H1 (cell line): ENCODE measurements at places on chromosomes 4 and X. TPM values are rescaled to one million over a fixed set of nuclear protein-coding genes. Genes with fewer than 3 reads are reported as not detected.

- DNase-seq, result no peak
Measured at GRCh38 chrX:22958250-22958649, 41.5 kb upstream of the DDX53 start.

The TRIM75 gene
- total RNA-seq, result not detected in 2 replicates

The CXCL11 gene
- 0.33 TPM in 1 of 2 replicates, not detected in the other for total RNA-seq

The RBM46 gene
- 0.29 and 0.54 TPM in 2 replicates for total RNA-seq

DNA sequence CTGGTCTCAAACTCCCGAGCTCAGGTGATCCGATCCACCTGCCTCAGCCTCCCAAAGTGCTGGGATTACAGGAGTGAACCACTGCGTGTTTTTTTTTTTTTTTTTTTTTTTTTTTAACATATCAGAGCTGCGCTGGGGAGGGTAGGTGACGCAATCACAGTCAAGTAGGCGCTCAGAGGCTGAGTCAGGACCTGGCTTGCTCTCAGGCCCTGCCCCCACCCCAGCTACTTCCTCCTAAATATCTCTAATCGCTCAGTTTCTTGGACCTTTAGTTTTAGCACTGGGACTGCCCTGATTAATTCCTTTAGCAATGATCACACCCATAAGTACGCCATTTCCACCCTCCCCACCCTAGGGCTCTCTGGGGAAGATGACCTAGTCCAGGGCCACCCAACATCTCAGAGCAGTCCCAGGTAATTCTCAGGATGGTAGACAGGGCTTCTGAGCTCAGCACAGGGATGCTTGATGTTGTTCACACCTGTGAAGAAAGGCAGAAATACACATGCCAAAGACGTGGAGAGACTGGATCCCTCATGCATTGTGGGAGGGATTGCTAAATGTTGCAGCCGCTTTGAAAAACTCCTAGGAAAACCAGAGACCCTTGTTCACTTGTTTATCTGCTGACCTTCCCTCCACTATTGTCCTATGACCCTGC, 50.2 kb downstream of the DDX3X start:
- no peak for DNase-seq

DNA sequence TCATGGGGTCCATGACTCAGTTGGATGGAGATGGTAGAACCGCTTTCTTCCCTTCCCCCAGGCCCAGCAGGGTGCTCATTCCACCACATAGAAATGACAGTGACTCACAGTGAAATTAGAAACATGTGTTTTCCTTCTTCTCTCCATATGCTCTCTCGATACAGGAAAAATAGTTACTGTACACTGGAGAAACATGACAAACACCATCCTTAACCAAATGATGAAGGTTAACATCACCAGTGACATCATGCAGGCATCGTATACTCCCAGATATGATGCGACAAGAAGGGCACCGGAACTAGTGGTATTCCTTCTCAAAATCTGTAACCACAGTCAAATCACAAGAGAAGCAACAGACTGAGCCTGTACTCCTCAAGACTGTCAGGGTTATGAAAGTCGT, 11.7 kb upstream of the RAB40A start:
- DNase-seq, result no peak

GRCh38 chr4:52173470-52174045, 122.5 kb downstream of the SPATA18 start:
- DNase-seq, result no peak

The TMPRSS11A gene
- not detected in 2 replicates for total RNA-seq

DNA sequence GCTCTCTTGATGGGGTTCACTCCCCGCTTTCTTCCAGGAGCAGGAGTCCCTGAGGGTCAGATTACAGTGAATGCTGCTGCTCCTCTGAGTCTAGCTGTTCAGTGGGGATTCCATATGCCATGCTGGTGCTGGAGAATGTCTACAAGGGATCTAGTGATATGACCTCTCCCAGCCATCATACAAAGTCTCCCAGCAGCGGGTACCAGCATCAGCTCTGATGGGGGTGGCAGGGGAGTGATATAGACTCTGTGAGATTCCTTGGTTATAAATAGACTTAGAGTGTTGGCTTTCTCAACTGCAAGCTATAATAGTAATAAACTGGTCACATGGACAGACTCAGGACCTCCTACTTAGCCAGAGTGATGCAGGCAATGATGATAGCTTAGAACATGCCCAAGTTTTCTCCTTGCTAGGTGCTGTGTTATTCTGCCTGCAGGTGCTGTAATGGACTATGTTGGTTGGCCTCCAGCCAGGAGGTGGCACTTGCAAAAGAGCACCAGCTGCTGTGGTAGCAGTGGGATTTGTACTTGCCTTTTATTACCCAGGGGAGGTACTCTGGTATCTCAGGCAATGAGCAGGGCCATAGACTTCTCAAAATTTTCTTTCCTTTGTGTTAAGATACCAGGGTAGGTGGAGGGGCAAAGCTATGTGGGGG, 202.9 kb downstream of the CHIC1 start:
- no peak for DNase-seq

DNA sequence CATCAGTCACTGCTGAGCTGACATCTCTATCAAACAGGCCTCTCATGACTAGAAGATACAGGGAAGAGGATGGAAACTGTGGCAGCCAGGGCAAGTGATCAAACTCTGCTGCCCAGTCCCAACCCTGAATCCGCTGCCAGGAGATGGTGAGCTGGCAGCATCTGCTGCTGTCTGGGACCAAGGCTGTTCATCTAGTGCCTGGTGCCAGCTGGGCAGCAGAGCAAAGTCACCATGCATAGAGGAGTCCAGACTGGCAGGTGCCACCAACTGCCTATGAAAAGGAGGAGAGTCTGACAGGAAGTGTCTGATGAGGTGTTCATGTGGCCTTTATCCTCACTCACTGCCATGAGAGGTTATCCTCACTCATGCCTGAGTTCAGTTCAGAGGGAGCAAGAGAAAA, 518.9 kb downstream of the MID1IP1 start:
- DNase-seq, result no peak

DNA sequence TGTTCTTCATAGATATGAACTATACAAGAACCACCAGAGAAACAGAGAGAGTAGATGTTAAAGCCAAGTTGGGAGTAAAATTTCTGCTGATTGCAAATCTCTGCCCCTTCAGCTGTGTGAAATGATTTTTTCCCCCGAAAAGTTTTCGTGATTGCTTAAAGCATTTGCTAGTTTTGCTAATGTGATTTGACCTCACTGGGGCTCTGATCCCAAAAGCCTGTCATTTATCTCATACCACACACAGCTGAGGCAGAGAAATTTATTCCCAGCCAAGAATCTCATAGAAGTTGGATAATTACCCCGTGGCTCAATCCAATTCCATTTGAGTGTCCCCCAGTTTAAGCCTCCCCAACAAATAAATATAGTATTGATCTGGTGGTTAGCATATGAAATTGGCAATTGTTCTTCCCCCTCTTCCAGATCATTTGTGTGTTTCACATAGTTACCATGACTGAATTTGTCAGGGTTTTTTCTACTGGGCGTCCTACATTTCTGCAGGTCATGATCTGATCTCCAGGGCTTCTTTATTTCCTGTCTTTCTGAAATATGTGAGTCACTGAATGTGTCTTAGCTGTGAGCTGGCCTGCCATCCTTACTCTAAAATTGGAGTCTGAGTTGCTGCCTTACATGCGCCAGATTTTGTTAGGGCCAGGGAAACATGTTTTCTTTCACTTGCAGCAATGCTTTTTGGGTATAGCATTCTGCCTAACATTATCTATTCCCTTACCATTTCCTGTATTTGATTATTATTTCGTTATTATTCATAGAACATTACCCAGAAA, 167.5 kb upstream of the FRMPD4 start:
- DNase-seq, result no peak

- no peak for DNase-seq
Measured at GRCh38 chr4:24404281-24404680, 180.1 kb downstream of the DHX15 start.

GRCh38 chr4:118865091-118865708, 23.5 kb upstream of the SYNPO2 start:
- DNase-seq, result no peak

The TBL1X gene
- 25.6 TPM in 2 replicates for total RNA-seq

- DNase-seq, result peak; percentile 58
Measured at GRCh38 chrX:107000013-107000515, at the start of gene MORC4. TSS of gene MORC4 (minus strand) at chrX:107000212. CDS start at chrX:106999969, 243 bp downstream.

GRCh38 chr4:40599431-40599830, 30.2 kb downstream of the RBM47 start:
- no peak for DNase-seq

The TMPRSS11D gene
- not detected in 2 replicates for total RNA-seq

GRCh38 chr4:84091266-84091665, 407.8 kb downstream of the NKX6-1 start:
- no peak for DNase-seq

GRCh38 chr4:109495514-109495913, 61.9 kb downstream of the SEC24B start:
- DNase-seq, result no peak

The NLGN4X gene
- 104 and 112 TPM in 2 replicates for total RNA-seq

DNA sequence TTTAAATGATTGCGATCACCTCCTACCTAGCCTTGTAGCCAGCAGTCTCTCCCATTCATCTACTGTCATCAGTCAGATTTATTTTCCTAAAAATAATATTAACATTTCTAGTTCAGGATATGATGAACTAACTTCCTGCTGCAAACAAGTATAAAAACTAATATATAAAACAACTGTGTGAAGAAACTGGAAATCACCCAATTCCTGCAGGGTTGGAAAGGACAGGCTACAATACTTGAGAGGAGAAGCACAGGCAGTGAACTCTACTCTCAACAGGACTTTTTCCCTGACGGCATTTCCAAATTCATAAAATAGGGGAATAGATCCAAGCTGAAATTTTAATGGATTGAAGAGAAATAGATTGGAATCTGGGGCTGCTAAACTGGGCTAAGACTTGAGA, 14.2 kb upstream of the BBS12 start:
- DNase-seq, result no peak

DNA sequence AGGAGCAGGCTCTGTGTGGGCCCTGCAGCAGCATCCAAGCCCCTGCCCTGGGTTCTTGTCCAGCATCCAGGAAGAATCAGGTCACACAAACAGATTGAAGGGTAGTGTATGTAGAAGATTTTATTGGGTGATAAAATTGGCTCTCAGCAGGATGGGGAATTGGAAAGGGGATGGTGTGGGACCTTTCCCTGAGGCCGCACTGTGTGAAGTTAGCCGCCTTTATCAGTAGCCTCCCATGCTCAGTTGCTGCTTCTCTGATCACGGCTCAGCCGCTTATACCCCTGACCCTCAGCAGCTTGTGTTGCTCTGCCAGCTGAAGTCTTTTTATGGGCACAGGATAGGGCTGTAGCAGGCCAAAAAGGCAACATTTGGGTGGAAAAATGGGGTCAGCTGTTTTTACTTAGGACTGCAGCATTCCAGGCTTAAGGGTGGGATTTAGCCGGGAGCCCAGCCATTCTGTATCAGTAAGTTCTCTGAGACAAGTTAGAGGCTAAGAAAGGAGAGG, 35.2 kb upstream of the CCNG2 start:
- no peak for DNase-seq

DNA sequence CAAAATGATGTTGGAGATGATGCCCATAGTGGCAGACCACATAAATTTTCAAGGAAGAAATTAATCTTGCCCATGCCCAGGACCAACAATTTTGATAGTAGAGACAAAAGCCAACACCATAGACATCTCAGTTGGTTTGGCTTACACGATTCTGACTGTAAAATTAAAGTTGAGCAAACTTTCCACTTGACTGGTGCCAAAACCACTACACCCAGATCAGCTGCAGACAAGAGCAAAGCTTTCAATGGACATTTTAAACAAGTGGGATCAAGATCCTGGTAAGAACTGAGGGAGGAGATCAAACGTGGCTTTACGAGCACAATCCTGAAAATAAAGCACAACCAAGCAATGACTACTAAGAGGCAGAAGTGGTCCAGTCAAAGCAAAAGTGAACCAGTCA, 90.7 kb downstream of the PAPSS1 start:
- DNase-seq, result no peak

The FGF2 gene
- 145 and 153 TPM in 2 replicates for total RNA-seq
